ENCODE measurements at places on chromosomes 7 and 10.

- no peak for DNase-seq
These were observed 88.2 kb downstream of the ELFN1 start for GRCh38 chr7:1758028-1758858.

DNA sequence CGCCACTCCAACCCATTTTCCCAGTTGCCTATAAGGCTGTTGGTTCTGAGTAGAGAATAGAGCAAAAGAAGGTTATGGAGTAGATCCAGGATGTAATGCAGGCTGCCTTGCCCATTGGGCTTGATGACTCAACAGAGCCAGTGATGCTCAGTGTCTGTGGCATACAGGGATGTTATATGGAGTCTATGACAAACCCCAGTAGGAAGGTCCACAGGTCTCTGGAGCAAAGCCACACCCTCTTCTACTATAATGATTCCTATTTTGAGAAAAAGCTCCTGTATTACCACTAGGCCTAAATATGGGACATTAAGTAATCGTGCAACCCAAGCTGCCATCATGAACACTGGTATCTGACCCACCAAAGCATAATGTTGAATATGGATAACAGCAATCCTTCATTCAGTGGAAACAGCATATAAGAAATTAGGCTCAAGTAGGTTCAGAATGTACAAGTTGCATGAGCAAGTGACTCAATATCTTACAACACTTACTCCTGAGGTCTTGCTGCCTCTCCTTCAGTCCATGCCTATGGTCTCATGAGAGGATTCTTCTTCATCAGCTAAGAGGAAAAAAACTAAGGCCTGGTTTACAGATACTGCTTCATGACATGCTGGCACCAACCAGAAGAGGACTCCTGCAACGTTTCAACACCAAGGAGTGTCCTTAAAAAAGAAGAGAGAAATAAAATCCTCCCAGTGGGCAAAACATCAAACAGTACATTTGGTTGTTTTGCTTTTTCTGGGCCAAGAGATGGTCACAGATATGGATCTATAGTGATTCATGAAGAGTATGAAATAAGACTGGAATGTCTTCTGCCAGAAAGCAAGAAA is 14.8 kb upstream of the FHIP2A start:
- DNase-seq, result no peak

GRCh38 chr10:122098924-122099323 is 110.0 kb downstream of the TACC2 start:
- no peak for DNase-seq

GRCh38 chr10:131689486-131689885 is 211.3 kb upstream of the PPP2R2D start:
- no peak for DNase-seq
